ENCODE measurements at places on chromosomes 6 and 20.

DNA sequence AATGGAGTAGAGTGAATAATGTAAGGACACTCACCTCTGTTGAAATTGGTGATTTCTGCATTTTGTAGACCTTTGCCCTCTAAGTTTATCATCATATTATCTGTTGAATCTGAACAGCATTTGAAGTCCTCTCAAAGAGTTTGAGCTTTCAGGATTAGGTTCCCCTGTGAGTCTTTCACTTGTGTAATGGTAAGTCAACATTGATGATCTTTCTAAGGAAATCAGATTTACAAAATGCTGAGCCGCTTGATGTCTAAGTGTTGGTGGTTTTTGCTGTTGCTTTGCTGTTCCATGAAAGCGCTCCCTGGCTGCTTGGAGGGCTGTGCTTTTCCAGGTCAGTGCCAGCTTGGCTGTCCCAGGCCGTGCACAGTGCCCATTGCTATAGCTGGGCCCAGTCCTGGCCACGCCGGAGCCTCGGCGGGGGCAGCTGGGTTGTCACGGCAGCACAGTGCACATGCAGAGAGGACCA, 33.8 kb upstream of the KIF25 start:
- no peak for DNase-seq

- no peak for DNase-seq
These were observed 99.6 kb upstream of the SLC22A16 start for GRCh38 chr6:110575925-110576463.

GRCh38 chr6:42471714-42472113, 20.0 kb upstream of the TRERF1 start:
- DNase-seq = no peak

DNA sequence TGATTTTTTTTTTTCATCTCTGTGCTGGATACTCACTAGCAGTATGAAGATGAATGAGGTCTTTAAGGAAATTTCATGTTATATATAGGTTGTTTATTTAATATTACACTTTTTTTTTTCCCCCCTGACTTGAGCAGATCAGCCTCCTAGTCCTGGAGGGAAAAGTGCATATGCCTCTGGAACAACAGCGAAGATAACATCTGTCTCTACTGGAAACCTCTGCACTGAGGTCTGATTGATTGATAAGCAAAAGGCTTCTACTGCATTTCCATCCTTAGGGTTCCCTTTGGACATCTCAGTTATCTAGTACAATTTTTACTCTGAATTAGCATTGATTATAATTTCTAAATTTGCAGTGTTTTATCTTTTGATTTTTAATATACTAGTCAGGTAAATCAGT, 49.8 kb upstream of the KIF25 start:
- no peak for DNase-seq

DNA sequence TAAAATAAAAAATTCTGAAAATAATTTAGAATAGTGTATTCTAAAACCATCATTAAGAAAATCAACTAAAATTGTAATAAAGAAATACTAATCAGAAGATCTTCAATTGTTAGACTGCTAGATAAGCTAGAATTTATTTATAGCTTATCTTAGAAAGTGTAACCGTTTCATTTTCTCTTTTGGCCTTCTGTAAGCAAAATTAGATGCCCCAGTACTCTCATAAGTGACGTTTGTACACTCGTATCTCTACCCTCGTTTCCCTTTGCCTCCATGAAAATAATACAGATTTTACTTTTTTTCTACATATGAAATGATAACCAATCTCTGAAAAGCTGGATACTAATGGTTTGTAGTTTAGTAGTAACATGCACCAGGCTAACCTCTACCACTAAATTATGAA, 19.8 kb downstream of the DSE start:
- no peak for DNase-seq

- DNase-seq = no peak
These were observed 101.1 kb downstream of the CDK19 start for GRCh38 chr6:110714143-110714542.

DNA sequence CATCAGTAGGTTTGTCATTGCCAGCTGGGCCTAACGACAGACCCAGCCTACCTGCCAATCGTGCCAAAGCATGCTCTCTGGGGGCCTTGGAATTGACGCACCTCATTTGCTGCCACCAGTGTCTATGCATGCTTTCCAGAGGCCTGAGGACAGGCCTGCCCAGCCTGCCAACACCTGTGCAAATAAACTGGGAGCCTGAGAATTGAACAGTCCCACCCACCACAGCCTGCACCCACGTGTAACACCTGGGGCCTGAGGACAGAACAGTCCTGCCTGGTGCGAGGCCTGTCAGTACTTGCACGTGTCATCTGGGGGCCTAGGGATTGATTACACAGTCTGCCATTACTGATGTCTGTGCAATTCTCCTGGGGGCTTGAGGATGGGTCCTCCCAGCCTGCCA, 6.2 kb upstream of the RNF217 start:
- DNase-seq = no peak

GRCh38 chr6:51299621-51300380, 481.1 kb downstream of the TFAP2B start:
- DNase-seq = no peak

GRCh38 chr20:49646528-49646927, 67.2 kb downstream of the B4GALT5 start:
- DNase-seq = no peak

DNA sequence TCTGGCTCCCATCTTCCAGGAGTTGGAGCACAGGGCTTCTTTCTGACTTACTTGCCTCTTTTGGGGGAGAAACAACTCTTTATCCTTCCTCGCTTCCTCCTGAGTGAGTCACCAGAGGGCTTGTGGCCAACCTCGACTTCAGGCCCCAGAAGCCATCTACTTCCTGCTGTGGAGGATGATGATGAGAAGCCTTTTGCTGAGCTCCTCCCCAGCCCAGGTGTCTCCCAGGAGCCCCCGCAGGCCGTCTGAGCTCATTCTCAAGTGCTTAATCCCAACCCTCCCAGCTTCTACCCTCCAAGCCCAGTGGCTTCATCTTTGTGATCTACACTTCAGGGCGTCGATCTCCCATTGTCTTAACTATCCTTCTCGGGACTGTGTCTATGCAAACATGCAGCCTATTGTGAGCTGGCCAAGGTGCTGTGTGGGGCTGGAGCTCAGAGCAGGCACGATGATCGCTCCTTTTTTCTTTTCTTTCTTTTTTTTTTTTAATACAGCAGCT, 27.9 kb downstream of the SDCBP2 start:
- peak; percentile 27 for DNase-seq

DNA sequence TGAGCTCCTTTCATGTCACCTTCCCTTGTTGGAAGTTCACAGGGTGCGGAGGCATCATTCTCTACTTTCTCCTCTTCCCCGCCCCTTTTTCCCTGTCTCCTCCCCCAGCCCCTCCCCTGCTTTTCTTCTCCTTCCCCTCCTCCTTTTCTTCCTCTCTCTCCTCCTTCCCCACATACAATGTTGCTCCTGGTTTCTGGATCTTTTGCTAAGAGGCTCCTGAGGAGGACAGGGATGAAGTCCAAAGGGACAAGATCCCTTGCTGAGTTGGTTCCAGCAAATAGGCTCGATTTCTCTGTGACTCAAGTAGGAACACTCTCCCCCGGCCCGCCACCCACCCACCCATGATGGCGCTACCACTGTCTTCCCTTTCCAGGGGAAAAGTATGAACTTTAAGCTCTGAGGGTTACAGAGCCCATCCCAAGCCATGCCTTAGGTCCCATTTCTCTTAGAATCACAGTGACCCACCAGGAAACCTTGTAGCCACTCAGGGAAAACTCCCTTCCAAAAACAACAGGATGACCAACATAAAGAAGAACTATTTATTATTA, 852 bp upstream of the TFEB start:
- DNase-seq = no peak

DNA sequence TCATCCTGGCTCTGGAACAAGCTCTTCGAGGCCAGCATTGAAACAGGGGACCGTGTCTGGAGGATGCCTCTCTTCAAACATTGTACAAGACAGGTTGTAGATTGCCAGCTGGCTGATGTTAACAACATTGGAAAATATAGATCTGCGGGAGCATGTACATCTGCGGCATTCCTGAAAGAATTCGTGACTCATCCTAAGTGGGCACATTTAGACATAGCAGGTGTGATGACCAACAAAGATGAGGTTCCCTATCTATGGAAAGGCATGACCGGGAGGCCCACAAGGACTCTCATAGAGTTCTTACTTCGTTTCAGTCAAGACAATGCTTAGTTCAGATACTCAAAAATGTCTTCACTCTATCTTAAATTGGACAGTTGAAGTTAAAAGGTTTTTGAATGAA, 3.6 kb upstream of the CDKN1A start:
- DNase-seq = no peak

DNA sequence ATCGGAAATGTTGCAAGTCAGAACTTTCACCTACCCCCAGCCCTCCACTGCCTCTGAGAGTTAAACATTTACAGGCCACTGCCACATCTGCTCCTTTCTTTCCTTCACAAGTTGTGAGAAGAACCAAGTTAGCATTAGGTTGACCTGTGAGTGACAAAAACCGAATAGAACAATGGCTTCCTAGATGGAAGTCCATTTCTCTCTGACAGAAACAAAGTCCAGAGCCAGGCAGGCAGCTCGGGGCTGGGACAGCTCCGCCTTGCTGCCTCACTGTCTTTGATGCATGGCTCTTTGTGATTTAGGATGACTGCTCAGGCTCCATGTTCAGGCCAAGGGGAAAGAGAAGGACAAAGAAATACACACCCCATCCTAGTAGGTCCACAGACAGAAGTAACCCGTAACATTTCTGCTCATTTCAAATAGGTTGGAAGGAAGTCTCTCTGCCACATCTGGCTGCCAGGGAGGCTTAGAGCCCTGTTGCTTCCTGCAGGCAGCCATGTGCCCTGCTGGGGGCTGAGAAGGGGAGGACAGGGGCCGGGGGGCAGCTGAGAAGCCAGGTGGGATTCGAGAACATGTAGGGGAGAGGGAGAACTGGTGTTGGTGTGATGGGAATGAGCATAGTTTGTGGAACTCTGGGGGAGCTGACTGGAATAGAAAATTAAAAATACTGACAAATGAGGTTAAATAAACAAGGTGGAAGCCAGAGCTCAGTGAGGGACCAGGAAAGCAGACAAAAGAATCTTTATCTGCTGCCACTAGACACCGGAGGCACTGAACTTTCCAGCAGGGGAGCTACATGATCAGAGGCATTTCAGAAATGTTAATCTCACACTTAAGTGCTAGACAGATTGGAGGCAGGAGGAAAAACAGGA, 19.5 kb upstream of the IER3 start:
- DNase-seq = no peak

DNA sequence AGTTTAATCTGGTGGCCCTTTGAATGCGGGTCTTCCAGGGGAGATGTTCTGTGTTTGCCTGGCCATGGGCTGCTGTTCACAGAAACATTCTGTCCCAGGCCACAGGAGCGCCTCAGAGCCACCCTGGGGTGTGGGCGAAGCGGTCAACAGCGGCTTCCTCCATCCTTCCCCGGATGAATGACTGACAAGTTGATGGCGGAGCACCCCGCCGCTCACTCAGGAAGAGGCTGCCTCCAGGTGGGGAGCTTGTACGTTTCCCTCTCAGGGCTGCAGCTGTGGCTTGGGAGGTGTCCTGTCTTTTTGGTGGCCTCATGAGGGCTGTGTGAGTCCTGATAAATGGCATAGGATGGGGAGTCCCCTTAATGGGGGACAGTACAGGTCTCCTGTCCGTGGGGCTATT, 178.4 kb downstream of the NRN1 start:
- DNase-seq = no peak

DNA sequence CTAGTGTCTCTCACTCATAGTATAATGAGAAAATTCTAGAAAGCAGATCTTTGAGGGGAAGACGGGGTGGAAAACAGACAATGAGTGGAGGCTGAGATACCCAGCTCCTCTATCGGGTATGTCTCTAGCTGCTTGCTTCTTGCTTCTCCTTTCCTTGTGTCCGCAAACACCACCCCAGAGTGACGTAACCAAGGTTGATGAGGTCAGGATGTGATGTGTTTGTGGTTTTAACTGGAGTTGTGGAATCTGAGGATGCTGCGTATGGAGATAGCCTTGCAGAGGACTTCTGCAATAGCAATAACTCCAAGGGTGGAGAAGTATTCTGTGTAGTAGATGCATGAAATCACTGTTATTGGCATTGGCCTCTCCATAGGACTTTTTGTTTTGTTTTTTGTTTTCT, 132.7 kb upstream of the IFNGR1 start:
- peak; percentile 77 for DNase-seq

DNA sequence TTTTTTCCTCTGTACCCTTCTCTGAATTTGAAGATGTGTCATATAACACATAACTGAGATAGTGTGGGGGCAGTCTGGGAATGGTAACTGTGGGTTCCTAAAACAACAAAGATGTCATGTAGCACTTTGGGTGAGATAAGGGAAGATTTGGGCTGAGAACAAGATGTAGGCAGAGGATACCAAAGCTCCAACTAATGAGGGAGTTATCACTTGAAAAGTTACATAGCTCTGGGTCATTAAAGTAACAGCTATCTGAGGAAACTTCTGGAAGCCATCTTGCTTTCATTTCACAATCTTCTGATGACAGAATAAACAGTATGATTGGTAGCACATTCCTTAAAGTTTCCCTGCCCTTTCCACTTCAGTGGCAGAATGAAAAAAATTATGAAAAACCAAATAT, 255.4 kb downstream of the TBX18 start:
- no peak for DNase-seq

GRCh38 chr6:121393731-121394505, 41.5 kb upstream of the GJA1 start:
- DNase-seq = no peak

DNA sequence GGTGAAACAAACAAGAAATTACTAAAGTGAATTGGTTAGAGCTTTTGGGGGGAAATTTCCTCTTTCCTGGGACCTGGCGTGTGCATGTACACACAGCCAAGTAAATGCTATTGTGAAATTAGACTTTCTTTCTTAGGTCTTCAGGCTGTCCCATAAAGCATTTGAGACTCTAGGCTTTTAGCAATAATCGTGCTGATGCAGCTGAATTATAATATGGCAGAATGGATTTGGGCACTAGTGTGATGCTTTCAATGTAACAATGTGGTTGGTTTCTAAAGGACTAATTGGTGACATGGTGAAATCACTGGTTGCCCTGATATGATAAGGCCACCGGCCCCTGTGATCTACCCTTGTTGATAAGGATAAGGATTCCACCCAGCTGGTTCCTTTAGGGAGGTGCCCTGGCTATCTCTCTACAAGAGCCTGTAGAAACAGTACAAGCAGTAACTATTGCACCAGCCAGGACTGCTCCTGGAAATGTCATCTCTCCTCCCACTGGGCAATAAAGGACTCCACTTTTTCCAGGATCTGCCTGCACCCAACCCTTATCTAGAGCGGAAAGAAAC, 164.1 kb downstream of the TFAP2A start:
- DNase-seq = no peak

DNA sequence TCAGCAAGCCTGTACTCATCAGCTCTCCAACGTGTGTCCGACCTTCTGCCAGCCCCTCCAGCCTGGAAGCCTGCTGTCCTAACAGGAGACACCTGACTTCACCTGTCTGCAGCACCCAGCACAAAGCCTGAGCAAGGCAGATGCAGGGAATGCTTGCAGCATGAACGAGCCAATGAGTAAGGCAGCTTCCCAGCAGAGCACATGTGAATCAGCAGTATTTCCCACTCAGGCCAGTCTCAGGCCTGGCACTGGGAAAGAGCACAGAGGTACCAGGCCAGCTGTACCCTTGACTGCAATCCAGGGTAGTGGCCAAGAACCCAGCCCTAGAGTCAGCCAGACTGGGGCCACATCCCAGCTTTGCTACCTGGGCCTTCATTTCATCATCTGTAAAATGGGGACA, 120.8 kb downstream of the MAFB start:
- no peak for DNase-seq

- DNase-seq = no peak
These were observed 702.7 kb downstream of the MAFB start for GRCh38 chr20:39986173-39986904.

Measured in CD4-positive, alpha-beta T cell treated with Interleukin-15 for 1 hour (primary cell).